Fibroblast of pulmonary artery (primary cell): ENCODE measurements at places on chromosomes 16 and 17.

- DNase-seq, result peak; percentile 77
Observed at GRCh38 chr17:80724775-80725266, 180.2 kb downstream of the RPTOR start.

DNA sequence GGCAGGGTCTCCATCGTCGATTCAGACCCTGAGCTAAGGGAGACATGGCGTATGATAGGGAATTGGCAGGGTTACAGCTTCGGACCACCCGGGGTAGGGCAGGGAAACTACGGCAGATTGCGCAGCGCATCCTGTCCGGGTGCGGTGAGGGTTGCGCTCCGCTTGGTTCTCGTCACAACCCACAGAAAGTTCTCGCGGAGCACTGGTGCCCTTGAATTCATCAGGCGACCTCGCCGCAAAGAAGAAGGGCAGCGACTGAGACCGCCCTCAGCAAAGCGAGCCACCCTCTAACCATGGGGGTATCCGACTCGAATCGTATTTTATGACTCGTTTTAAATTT lies 1.2 kb downstream of the HS3ST3B1 start:
- peak; percentile 61 for DNase-seq

GRCh38 chr16:67539271-67539670 lies 10.6 kb downstream of the RIPOR1 start:
- no peak for DNase-seq

DNA sequence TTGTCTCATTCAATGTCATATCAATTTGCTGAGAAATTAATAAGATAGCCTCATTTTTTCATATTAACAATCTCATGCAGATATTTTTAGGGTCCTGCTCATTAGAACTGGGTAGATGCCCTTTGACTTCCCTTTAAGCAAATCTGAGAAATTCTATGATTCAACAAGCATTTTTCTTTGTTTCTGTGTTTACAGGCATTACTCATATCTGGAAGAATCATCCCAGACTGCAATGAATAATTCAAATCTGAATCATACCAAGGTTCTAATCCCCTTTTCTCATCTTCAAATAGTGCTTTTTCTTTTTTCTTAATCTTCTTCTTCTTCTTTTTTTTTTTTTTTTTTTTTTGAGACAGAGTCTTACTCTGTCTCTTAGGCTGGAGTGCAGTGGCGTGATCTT lies 69.2 kb upstream of the KIFC3 start:
- peak; percentile 53 for DNase-seq

GRCh38 chr16:31785126-31785525 lies 88.5 kb upstream of the ZNF267 start:
- DNase-seq, result no peak

DNA sequence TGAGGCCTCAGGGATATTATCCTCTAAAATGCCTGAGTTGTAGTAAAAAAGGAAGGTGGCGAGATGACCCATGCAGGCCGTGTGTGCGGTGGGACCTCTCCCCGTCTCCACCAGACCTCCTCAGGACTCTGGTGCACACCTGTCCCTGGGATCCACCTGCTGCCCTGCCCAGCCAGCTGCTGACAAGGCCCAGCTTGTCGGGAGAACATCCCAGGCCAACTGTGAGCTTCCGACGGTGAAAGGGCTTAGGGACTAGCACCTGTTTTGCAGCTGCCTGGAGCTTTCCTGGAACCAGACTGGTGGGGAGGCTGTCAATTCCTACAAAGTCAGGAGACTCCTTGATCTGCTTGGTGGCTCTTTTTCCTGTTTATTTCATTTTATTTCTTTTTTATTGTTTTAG lies 11.6 kb downstream of the IL34 start:
- DNase-seq, result no peak

GRCh38 chr17:46719891-46720290 lies 98.6 kb downstream of the WNT3 start:
- DNase-seq, result no peak

GRCh38 chr16:7268182-7268581 lies 64.5 kb upstream of the RBFOX1 start:
- DNase-seq, result no peak

- DNase-seq, result no peak
Observed at GRCh38 chr17:55420776-55421178, 858 bp downstream of the MMD start.

DNA sequence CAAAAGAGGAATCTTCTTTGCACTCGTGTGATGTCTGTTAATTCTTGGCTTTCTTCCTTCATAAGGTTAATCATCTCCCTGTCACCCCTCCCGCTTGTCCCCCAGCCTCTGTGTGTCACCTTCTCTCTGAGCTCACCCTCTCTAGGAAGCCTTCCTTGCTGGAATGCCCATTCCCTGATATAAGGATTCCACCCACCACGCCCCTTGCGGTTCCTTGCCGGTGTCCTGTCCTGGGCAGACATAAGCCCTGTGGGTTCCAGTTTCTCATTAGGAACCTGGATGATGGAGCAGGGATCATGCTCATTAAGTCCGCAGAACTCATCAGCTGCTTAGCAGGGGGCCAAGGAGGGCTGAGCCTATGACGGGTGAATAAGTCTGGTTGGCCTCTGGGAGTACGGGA lies 559.3 kb downstream of the MAF start:
- no peak for DNase-seq

DNA sequence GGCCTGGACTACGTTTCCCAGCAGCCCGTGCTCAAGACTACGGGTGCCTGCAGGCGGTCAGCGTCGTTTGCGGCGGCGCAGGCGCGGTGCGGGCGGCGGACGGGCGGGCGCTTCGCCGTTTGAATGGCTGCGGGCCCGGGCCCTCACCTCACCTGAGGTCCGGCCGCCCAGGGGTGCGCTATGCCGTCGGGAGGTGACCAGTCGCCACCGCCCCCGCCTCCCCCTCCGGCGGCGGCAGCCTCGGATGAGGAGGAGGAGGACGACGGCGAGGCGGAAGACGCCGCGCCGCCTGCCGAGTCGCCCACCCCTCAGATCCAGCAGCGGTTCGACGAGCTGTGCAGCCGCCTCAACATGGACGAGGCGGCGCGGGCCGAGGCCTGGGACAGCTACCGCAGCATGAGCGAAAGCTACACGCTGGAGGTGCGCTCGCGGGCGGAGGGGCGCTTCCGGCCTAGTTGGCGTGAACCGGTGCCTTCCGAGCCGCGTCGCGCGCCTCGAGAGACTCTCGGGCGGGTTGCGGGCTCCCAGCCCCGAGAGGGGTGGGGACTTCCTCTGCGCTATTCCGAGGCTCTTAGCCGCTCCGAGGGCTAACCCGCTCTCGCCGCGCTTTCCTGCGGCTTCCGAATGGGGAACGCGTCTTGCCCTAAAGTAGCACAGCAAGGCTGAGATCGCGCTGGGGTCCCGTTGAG lies at the start of gene RBL2:
RBL2 (plus strand) TSS at position 95 of the 689 bp plus-strand sequence; CDS start at position 181, 86 bp downstream.
- peak; percentile 83 for DNase-seq

DNA sequence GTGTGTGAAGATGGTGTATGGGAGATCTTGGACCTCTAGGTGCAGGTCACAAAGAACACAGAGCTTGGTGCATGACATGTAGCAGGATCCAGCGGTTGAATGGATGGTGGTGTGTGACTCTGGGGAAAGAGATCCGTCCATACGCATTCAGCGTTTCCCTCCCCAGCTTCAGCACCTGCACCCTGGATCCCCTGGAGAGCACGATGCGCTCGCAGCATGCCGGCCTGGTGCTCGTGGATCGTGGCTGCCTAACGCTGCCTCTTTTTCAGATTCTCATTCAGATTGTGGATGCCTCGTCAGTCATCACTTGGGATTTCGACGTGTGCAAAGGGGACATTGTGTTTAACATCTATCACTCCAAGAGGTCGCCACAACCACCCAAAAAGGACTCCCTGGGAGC lies 70.9 kb downstream of the SEC14L1 start:
- no peak for DNase-seq
